ENCODE measurements at places on chromosomes 5 and 9. TPM values are rescaled to one million over a fixed set of nuclear protein-coding genes. Genes with fewer than 3 reads are reported as not detected.

The SPINK13 gene
- total RNA-seq = not detected

The CDH18 gene
- total RNA-seq = 96.0 TPM

The TEK gene
- 12.5 TPM for total RNA-seq

The RNF224 gene
- not detected for total RNA-seq

The MSANTD3 gene
- total RNA-seq = 31.5 TPM

The IFNA21 gene
- not detected for total RNA-seq

The TLX3 gene
- total RNA-seq = not detected

The FBP2 gene
- not detected for total RNA-seq

The KIF4B gene
- 1.1 TPM for total RNA-seq

The SPINK7 gene
- not detected for total RNA-seq

The CCDC152 gene
- 5.8 TPM for total RNA-seq

The CLK4 gene
- 57.4 TPM for total RNA-seq

The FAM81B gene
- not detected for total RNA-seq

The SHOC1 gene
- not detected for total RNA-seq

The ENTPD2 gene
- 13.9 TPM for total RNA-seq

The EGFLAM gene
- 0.46 TPM for total RNA-seq

The CTNND2 gene
- total RNA-seq = 312 TPM

The CDO1 gene
- 30.7 TPM for total RNA-seq

The RNF208 gene
- total RNA-seq = 72.4 TPM

The DTWD2 gene
- total RNA-seq = 5.6 TPM

The SEMA5A gene
- 26.5 TPM for total RNA-seq

The ZNF883 gene
- 12.4 TPM for total RNA-seq

The ARID3C gene
- total RNA-seq = 1.0 TPM

The SPARC gene
- total RNA-seq = 249 TPM

The DIAPH1 gene
- 60.4 TPM for total RNA-seq

The SLC6A19 gene
- not detected for total RNA-seq

The CDC20B gene
- not detected for total RNA-seq

The CHSY3 gene
- 11.2 TPM for total RNA-seq

The PCDHGB2 gene
- total RNA-seq = 19.1 TPM

The STPG3 gene
- not detected for total RNA-seq

The GPR150 gene
- total RNA-seq = 3.9 TPM

The CERCAM gene
- total RNA-seq = 98.4 TPM

The MIER3 gene
- 22.9 TPM for total RNA-seq

The C9orf50 gene
- total RNA-seq = 0.97 TPM
